Pons (tissue), 1 donor: ENCODE measurements at places on chromosomes 4 and X.

DNA sequence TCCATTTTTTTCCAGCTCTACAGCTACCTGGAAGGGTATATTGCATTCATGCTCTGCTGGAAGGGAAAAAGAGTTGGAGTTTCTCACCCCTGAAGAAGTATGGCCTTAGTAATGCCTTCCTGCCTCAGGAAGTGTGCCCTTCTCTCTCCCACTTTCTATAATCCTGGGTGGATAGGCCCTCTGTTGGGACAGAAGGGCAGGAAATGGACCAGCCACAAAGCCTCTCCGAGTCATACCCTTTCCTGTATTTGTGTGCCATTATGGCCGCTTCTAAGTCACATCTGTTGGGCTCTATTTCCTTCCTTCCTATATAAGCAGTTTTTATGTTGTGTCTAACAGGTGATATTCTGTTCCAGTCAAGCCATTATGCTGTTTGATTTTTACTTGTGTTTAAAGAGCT, 74.8 kb upstream of the SMARCA5 start:
- DNase-seq: no peak

- no peak for DNase-seq
Measured at GRCh38 chr4:95217197-95217596, 331.6 kb downstream of the UNC5C start.

- DNase-seq: peak; percentile 15
Measured at GRCh38 chr4:173319696-173320095, 14.5 kb downstream of the HMGB2 start.

DNA sequence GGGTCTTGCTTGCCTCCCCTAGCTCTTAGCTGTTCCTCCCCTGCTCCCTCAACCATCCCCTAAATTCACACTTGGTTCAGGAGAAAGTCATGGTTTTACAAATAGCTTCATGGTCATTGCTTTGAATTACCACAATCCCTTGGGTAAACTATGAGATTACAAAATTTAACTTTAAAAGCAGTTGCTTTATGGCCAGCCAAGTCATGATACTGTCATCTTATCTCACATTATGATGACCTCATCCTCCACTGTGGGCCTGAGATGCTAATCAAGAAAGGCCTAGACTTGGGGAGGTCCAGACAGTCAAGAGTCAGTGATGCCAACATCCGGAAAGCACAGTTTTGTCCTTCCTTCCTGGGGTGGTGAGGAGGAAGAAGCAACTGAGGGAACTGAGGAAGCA, 10.5 kb upstream of the FGF16 start:
- DNase-seq: no peak
